Forelimb muscle (tissue), 1 donor: ENCODE measurements at places on chromosomes 5 and 9. TPM values are rescaled to one million over a fixed set of nuclear protein-coding genes. Genes with fewer than 3 reads are reported as not detected.

DNA sequence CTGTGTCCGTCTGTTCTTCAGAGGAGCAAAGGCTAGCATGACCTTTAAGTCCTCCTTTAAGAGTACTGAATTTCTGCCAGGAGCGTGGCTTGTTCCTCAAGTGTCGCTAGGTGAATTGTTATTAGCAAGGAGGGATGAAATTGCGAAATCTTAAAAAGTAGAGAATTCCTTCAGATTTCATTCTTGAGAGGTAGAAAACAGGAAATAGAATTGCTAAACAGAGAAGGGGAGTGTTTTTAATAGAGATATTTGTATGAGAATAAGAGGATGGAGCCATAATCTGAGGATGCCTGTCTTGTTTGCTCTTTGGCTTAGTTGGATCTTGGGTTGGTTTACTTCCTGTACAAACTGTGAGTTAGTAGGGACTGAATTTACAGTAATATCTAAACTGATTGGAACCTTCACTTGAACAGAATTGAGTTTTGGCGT lies 39.2 kb downstream of the EXOSC2 start:
- DNase-seq: no peak

GRCh38 chr5:142287973-142288313 lies 36.9 kb downstream of the SPRY4 start:
- no peak for DNase-seq

DNA sequence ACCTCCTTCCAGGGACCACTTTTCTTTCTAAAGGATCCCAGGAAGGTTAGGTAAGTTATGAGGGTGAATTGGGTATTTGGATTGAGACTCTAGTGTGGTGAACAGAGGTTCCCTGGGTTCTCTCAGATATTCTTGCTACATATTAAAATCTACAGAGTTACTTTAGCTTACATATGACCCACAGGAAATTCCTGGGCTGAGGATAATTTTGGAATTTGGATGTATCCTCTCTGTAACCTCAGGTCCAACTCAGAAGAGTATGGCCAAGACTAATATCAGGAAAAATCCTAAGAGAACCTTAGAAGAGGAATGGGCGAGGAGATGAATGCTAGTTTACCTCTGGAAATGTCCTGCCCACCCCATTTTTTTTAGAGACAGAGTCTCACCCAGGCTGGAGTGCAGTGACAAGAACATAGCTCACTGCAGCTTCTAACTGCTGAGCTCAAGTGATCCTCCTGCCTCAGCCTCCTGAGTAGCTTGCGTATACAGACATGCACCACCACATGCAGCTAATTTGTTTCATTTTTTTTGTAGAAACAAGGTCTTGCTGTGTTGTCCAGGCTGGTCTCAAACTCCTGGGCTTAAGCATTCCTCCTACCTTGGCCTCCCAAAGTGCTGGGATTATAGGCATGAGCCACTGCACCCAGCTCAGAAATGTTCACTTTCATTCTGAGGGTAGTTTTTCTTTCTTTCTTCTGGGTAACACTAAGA lies 196.4 kb downstream of the ARHGEF28 start:
- no peak for DNase-seq

Gene CAMK2A
- polyA plus RNA-seq: 96.2 TPM

Gene ALDH1A1
- 35.0 TPM for polyA plus RNA-seq

- no peak for DNase-seq
These were observed 35.7 kb downstream of the NSD1 start for GRCh38 chr5:177169271-177169670.

Gene MEGF10
- 43.0 TPM for polyA plus RNA-seq

Gene GABBR2
- 0.82 TPM for polyA plus RNA-seq

GRCh38 chr5:136820848-136821247 lies 455.5 kb upstream of the TRPC7 start:
- DNase-seq: no peak

Gene HNRNPH1
- 596 TPM for polyA plus RNA-seq

DNA sequence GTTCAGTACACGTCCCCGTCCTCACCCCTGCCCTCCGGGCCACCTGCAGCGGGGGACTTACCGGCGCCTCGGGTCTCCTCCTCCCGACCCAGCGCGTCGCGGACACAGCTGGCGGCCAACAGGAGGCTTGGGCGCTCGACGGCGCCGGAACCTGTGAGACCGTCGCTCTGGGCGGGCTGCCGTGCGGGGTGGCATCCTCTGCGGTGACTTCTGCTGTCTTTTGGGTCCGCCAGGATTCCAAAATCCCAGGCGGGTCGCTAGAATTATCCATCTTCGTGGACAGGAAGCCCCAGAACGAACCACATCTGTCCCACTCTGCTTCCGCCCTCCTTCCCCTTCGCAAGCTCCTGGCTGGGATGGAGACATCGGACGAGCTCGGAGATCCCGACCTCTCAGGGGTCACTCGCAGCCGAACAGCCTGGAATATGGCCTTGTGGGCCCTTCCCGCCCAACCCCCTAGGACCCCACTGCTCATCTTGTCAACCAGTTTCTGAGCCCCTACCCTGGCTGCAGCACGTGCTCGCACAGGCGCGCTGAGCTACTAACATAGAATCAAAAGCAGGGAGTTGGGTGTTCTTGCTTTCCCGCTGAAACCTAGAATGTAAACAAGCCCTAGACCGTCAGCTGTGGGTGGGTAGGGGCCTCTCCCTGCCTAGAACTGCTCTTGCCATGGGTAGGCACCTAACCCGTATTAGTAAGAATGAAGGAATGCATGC lies 947 bp upstream of the MARCHF3 start:
- DNase-seq: no peak

Gene RAD50
- polyA plus RNA-seq: 22.9 TPM

DNA sequence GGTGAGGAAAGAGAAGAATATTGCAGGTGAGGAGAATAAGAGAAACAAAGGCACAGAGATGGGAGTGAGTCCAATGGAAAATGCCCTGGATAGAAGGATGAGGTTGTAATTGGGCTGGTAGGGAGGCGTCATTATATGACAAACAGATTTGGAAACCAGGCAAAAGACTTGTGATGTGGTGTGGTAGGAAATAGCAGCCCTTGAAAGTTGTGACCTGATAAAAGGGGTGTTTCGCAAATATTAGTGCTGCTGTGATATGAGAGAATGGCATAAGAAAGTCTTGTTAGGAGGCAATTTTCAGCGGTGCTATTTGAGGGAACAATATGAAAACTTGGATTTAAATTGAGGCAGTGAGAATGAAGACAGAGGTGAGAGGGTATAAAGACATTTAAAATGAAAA lies 217.5 kb upstream of the ACTBL2 start:
- DNase-seq: no peak

DNA sequence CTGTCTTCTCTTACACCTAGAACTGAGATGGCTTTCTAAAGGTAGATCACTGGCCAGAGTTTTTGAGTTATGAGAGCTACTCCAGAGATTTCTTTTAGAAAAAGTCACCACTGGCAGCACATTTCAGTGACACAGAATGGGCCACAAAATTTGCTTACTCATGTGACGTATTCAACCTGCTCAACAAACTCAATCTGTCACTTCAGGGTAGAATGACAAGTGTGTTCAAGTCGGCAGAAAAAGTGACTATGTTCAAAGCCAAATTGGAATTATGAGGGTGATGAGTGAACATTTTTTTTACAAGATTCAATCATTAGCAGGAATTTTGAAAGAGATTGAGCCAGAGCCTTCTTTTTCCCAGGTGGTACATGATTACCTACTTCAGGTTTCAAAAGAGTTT lies 46.5 kb downstream of the TAF11L14 start:
- no peak for DNase-seq
